Esophagus squamous epithelium (tissue), 5 donors: ENCODE measurements at places on chromosomes 6 and 20.

DNA sequence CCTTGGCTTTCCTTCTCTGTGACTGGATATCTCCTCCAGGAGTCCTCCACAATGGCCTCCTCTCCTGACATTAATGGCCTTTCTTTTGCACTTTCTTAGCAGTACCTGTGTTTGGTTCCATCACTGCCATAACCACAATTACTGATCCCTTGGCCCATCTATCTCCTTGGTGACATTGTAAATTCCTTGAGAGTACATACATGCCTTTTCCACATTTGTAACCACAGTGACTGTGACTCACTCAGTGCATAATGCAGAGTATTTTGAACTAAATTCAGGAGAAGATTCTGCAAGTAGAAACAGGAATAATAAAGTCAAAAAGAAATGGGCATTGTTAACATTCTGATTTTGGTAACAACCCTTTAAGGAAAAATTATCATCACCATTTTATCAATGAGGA is 197.2 kb upstream of the SOX4 start:
- no peak for DNase-seq

GRCh38 chr6:16277101-16277981 is 39.0 kb downstream of the GMPR start:
- DNase-seq = no peak

GRCh38 chr6:16690608-16691142 is 70.6 kb downstream of the ATXN1 start:
- no peak for DNase-seq

DNA sequence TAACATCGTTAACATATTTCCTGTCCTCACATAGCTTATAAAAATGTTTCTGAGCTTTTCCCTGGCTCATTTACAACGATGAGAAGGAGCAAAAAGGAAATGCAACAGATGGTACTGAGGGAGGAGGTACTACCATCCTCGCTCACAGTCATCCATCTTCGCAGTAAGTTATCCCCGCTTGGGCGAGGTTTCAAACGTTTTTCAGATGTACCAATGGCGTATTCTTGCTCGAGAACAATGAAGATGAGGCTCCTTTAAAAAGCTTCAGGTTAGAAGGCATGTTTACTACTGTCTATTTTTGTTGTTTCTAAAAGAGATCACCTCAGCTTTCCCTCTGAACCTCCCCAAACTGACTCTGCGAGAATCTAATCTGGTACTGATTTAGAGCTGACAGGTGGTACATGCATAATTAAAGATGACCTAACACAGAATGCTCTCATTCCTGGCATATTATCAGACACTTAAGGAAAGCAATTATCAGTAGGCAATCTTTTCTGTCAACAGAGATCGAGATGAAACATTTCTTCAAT is 178.7 kb downstream of the GJA10 start:
- DNase-seq = no peak

GRCh38 chr6:72623808-72624207 is 1.9 kb downstream of the KCNQ5 start:
- DNase-seq = no peak

- DNase-seq = no peak
Observed at GRCh38 chr6:166453651-166454050, 70.9 kb upstream of the MPC1 start.

GRCh38 chr20:31840906-31841816 is 4.2 kb downstream of the FOXS1 start:
- no peak for DNase-seq

DNA sequence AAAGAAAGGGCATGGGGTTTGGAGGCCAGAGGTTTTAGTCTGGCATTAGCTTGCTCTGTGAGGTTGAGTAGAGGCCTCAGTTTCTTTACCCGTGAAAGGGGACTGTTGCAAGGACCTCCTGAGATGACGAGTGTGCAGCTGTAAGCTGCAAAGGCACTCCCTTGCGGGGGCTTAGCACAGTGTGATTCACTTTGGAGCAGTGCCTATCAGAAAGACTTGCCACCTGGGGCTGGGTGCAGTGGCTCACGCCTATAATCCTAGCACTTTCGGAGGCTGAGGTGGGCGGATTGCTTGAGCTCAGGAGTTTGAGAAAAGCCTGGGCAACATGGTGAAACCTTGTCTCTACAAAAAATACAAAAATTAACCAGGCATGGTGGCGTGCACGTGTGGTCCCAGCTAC is 7.5 kb upstream of the BAK1 start:
- DNase-seq = no peak

GRCh38 chr20:55540013-55540412 is 465.3 kb downstream of the CBLN4 start:
- DNase-seq = no peak

DNA sequence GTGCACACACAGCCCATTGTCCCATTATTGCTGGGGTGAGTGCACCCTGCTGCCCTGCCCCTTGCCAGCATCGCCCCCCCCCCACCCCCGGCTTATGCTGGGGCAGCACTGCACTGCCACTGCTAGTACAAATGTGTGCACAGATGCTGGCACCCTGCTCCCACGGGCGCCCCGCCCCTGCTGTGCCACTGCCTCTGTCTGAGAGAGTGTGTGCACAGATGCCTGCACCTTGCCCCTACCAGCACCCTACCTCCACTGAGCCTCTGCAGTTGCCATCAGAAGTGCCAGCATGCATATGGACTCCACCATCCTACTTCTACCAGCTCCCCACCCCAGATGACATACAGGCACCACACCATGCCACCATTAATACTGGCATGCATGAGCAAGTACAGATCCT is 454.6 kb upstream of the KHDRBS2 start:
- DNase-seq = no peak

GRCh38 chr20:32660661-32661060 is 13.1 kb downstream of the C20orf203 start:
- no peak for DNase-seq

DNA sequence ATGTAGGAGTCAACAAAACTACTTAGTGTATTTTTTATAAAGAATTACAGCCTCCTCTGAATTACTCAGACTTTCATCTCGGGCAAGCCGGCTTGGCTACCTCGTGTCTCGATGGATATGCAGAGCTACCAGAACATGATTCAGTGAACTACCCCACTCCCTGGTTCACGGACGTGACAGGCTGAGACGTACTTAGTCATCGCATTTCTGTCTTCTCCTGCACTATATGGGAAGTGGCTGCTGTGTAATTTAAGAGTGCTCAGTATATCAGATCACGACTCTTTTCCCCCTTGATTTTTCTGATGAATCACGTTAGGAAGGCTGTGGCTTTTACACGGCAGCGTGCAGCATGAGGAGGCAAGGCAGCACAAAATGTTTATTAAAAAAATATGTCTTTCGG is 302.7 kb upstream of the ZFP64 start:
- DNase-seq = no peak

GRCh38 chr6:168007592-168008338 is 10.3 kb downstream of the KIF25 start:
- DNase-seq = no peak

GRCh38 chr6:2911171-2911570 is 8.1 kb upstream of the SERPINB9 start:
- DNase-seq = no peak

DNA sequence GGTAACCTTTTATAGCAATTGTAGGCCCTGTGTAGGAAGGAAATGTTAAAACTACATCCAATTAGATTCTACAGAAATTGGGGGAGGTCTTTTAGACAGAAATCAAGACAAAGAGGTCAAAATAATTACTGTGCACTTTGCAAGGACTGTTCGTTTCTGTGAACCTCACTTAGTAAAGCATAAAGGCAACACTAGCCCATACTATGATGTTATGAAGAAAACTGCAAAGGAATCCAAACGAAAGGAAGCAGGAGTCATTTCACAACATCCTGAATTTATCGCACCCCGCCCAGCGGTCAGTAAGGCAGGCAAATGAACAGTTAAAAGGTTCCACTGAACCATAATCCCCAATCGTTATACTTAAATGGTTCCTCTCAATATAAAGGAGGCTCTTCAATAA is 429.5 kb upstream of the ARID1B start:
- no peak for DNase-seq

DNA sequence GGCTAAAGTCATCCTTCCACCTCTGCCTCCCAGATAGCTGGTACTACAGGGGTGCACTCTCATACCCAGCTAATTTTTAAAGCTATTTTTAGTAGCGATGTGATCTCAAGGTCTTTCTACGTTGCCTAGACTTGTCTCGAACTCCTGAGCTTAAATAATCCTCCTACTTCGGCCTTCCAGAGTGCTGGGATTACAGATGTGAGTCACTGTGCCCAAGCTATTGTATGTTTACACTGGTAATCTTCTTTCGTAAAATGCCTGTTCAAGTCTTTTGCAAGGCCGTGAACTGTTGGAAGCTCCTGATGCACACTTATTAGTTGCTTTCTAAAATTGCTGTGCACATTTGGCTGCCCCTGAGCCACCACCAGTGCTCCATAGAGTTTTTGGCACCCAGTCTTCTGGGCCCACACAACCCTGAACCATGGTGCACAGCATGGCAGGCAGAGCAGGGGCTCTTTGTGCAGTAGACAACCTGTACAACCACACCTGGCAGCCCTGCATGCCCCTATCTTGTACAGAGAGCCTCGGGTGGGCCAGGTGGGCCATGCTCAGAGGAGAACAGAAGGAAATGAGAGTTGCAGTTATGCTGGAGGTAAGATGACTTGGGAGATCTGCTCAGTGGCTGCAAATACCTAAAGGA is 33.3 kb downstream of the PDRG1 start:
- no peak for DNase-seq

DNA sequence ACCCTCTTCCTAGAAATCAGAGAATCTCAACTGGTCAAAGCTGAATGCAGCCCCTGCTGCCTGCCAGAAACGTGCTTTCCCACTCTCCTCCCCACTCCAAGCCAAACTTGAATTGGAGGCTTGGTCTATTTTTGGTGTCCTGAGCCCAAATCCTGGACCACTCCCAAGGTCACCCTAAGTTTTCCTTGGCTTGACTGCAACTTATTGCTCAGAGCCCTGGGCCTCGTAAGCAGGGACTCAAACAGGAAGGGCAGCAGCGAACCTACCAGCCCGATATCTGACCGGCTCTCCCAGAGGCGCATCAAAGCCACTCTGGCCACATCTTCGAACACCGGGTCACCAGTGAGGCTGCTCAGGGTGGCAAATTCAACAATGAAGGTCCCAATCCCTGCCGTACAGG is 12.7 kb downstream of the EDEM2 start:
- DNase-seq = no peak

DNA sequence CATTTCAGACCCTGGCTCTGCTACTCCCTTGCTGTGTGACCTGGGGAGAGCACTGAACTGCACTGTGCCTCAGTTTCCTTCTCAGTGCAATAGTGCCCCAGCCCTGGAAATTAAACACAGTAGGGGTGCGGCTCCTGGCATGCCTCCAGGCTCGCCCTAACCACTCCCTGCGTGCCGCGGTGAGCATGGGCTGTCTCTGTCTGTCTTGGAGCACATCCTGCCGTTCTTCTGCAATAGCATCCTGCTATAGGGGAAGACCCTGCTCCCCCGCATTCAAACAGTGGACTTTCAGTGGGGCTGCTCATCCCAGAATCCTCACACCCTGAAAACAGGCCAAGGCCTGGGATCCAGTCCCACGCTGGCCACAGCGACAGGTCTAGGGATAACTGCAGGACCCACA is 129.5 kb downstream of the FOXC1 start:
- DNase-seq = no peak

GRCh38 chr6:7073821-7074525 is 33.8 kb upstream of the RREB1 start:
- DNase-seq = no peak

- no peak for DNase-seq
Observed at GRCh38 chr20:48270885-48271284, 485.6 kb upstream of the SULF2 start.

GRCh38 chr6:148700741-148701311 is 46.0 kb upstream of the UST start:
- DNase-seq = no peak

- DNase-seq = no peak
Observed at GRCh38 chr6:24780206-24780605, 5.5 kb downstream of the GMNN start.

GRCh38 chr20:47269309-47270165 is 87.0 kb downstream of the ZMYND8 start:
- DNase-seq = no peak

DNA sequence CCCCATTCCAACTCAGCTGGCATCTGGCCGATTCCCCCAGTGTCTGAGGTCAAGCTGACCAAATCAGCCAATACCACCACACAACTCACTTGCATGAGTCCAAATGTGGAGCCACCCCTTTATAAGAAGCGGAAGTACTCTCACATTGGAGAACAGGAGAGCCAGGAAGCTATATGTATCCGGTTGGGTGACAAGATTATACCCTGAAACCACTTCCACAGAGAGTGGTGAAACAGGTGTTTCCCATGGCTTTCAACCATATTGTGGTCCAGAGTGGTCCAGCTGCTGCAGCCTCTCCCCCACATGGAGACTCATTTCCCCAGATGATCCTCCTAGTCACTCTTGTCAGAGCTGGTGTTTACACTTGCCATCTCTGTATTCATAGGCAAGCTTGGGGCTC is 24.0 kb upstream of the SERINC1 start:
- no peak for DNase-seq

DNA sequence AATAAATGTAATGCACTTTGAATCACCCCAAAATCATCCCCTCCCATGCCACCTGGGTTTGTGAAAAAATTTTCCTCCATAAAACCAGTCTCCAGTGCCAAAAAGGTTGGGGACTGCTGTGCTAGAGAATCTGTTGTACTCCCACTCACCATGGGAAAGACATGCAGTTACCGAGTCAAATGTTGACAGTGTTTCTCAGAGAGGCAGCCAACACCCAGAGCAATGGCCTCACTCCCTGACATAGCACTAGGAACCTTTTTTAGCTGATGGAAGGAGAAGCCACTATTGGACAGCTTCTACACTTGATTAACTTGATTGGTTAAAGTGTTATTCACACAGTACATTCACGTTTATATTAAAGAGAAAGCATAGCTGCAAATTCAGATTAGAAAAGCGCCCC is 59.8 kb upstream of the MANEA start:
- DNase-seq = no peak

- no peak for DNase-seq
Observed at GRCh38 chr20:10970109-10970508, 296.3 kb upstream of the JAG1 start.

DNA sequence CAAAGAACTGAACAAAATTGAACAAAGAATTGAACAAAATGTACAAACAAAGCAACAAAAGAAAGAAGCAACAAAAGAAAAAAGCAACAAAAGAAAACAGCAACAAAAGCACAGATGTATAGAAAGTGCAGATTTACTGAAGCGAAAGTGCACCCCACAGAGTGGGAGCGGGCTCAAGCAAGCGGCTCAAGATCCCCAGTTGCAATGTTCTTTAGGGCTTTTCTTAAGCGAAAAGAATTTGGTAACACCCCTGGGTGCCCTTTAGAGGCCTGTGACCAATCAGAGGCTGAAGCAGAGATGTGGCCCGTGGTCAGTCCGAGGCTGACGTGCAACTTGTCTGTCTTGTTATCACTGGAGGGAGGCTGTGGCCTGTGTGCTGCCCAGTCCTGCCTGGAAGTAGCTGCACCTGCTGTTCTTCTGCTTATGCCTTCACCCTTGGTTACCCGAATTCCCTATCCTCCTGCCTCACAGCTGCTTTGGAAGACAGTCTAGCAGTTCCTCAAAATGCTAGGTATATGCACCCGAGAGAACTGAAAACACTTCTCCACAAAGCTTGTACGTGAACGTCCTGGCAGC is 13.2 kb upstream of the KIF25 start:
- DNase-seq = no peak
